Activated CD4-positive, alpha-beta T cell treated with anti-CD3 and anti-CD28 coated beads, Interleukin-2, amount 10 ng/mL, durations not matched to agents 24 days and 14 days (primary cell): ENCODE measurements at places on chromosomes 13 and 19. TPM values are rescaled to one million over a fixed set of nuclear protein-coding genes. Genes with fewer than 3 reads are reported as not detected.

The GNA15 gene
- 134 and 135 TPM in 2 replicates for total RNA-seq

The BEST2 gene
- total RNA-seq: not detected in 2 replicates

The PDX1 gene
- not detected in 2 replicates for total RNA-seq

The KLHL1 gene
- total RNA-seq: not detected in 2 replicates

The SIGLEC12 gene
- 0.98 and 1.5 TPM in 2 replicates for total RNA-seq

The TNFSF11 gene
- total RNA-seq: 2.1 and 2.4 TPM in 2 replicates

GRCh38 chr13:110907951-110908898, 6.6 kb downstream of the ANKRD10 start:
- no peak for DNase-seq

DNA sequence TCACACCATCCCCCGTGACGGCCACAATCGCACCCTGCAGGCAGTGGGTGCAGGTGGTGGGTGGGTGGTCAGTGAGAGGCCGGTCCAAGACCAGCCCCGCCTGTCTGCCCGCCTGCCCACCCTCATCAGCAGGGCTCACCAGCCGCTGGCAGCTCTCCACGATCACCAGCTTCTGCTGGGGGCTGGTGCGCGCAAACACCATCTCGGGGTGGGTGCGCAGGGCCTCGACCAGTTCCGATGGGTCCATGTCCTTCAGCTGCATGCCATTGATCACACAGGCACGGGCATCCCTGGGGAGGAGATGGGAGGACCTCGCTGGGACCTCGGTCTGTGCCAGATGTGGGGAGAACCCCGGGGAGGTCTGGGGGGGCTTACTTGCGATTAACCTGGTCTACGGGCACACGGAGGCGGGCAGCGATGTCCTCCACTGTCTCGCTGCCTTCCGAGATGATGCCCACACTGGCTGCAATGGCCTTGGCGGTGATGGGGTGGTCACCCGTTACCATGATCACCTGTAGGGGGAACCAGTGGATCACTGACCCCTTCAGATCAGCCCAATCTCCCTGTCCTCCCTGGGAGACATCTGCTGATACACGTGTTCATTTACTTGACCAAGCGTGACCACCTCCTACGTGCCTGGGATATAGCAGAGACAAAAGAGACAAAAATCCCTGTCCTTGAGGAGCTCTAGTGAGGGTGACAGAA, 8.0 kb downstream of the ATP4A start:
- DNase-seq: no peak

- no peak for DNase-seq
Observed at GRCh38 chr13:99429670-99430069, 71.6 kb upstream of the TM9SF2 start.

DNA sequence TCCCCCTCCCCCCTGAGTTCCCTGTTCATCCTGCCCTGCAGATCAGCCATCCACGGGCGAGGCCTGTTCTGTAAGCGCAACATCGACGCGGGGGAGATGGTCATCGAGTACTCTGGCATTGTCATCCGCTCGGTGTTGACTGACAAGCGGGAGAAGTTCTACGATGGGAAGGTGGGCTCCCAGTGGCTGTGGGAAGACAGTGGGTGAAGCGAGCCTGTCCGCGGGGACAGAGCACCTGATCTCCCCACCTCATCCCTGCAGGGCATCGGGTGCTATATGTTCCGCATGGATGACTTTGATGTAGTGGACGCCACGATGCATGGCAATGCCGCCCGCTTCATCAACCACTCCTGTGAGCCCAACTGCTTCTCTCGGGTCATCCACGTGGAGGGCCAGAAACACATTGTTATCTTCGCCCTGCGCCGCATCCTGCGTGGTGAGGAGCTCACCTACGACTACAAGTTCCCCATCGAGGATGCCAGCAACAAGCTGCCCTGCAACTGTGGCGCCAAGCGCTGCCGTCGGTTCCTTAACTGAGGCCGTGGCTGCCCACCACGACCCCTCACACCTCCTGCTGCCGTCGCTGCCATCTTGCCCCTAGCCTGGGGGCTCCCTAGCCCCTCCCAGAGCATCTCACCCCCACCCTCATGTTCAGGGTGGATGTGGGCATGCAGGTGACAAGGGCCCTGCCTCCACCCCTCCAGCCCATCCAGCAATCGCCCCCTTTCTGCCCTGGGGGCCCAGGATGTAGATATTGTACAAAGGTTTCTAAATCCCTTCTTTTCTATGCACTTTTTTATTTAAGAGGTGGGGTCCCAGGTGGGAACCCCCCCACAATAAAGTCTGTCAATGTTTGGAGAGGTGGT, 4.0 kb downstream of the IGFLR1 start:
- DNase-seq: no peak

DNA sequence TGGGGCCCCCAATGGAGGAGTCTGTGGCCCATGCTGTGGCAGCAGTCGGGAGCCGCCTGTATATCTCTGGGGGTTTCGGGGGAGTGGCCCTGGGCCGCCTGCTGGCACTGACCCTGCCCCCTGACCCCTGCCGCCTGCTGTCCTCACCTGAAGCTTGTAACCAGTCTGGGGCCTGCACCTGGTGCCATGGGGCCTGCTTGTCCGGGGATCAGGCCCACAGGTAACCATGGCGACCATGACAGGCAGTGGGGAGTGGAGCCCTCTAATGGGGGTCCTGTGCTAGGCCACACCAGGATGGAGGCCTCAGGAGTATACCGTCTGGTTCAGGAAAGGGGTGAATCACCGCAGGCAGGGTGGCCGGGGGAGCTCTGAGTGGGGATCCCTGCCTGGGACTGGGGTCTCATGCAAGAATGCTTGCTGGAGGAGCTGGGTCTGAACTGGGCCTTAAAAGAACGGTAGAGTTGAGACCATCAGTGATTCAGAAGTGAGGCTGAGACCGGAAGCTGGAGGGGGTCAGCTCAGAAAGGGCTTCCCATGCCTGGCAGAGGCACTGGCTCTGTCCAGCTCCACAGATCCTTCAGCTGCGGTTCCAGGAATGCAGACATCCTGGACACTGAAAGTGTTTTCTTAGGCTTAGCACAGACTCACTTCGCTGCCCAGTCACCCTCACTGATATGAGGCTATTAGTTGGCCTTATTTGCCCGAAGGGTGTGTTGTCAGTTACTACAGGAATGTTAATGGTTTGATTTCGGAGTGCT, 29.1 kb downstream of the CNFN start:
- DNase-seq: no peak

DNA sequence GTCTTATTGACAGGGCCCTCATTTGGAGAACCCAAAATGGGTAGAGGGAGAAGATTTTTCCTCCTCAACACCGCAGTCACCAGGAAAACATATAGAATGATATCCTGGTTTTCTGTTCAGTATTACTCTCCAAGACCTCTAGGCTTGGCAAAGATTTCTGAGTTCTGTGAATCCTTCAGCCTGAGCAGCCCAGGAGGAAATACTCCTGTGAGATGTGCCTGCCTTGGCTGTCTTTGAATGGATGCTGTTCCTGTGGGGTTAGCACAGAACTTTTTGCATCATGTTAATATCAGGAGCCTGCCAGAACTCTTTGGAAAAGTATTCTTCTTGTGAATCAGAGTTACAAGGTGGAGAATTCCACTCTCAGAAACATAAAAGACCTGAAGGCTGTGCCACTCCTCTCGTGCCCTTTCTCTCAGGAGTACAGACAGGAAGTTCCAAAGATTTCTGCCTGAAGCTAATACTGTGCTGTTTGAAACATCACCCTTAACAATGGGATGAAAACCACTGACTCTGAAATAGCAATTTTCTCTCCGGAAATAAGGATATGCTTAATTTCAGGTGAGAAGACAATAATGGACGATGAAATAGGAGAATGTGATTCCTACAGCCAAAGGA, 520.1 kb upstream of the NBEA start:
- DNase-seq: no peak

DNA sequence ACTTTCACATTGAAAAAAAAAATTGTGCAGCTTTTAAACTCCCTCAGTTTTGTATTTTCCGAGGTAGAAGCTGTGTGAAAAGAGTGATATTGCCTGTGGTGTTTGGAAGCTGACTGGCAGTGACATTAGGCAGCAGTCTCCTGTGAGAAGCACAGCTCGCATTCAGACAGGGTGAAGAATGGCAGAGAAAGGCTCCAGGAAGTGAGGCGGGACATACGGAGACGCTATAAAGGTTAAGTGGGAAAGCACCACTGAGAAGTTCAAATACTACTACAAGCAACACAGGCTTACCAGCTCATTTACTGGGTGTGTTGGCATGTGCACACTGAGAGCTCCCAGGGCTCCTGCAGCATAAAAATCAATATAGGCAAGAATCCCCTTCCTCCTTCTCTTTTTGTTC, 88.4 kb downstream of the RXFP2 start:
- no peak for DNase-seq

GRCh38 chr19:40614622-40615411, 13.6 kb downstream of the LTBP4 start:
- DNase-seq: peak; percentile 95

DNA sequence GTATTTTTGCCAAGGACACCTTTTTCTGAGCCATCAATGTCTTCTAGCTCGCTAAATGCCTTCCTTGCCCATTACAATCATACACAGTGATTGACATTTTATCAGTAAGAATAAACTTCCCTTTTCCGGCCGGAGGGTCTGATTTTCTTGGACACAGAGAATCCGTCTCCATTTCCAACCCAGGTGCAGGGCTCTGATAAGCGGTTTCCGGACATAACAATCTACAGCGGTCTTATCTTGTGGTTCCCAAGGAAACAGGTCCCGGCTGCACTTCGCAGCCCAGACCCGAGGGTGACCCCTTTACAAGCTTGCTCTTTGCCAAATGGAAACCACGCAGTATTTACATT, 5.1 kb upstream of the ZNF77 start:
- DNase-seq: no peak

DNA sequence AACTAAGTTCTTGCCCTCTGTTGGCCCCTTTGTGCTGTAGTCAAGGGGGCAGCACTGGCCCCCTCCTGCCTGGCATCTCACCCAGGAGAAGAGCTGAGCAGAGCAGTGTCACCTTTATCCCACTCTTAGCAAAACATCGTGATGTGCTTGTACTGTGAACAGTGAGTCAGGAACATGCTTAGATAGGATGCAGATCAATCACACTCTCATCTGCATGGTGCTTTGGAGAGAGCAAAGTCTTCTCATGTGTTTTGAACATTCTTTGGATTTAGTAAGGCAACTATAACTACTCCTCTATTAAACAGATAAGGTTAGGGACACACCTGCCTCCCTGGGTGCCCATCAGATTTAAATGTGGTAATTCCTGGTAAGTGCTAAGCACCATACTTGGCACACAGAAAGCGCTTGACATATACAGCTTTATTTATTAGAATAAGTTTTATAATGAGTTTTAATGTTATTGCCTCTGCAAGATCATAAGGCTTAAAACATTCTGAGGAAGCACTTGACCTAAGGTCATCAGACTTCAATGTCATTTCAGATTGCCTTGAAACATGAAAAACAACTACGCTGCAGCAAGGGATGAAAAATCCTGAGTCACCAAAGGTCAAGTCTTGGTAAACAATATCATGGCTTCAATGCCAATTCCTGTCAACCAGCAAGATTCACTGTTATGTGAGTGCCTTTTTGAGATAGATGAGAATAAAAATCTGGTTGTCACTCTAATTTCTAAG, 82.4 kb upstream of the IRS2 start:
- DNase-seq: peak; percentile 38

- DNase-seq: peak; percentile 97
Observed at GRCh38 chr19:19865750-19866610, at the start of gene ZNF253. ZNF253 (plus strand) TSS chr19:19865882; CDS start chr19:19865997, 115 bp downstream.

- DNase-seq: no peak
Observed at GRCh38 chr19:2240881-2241760, 4.5 kb downstream of the SF3A2 start.
